ENCODE measurements at places on chromosomes 6 and 20. TPM values are rescaled to one million over a fixed set of nuclear protein-coding genes. Genes with fewer than 3 reads are reported as not detected.

EYA2 gene
- total RNA-seq, result 4.7 TPM

KCNK16 gene
- not detected for total RNA-seq

TGM3 gene
- total RNA-seq, result not detected

MUCL3 gene
- total RNA-seq, result not detected

C6orf120 gene
- 56.9 TPM for total RNA-seq

PDSS2 gene
- 8.7 TPM for total RNA-seq

CALHM6 gene
- 9.2 TPM for total RNA-seq

RAB22A gene
- total RNA-seq, result 21.4 TPM
